ENCODE measurements at places on chromosomes 5 and 9.

- no peak for DNase-seq
Observed at GRCh38 chr5:24598956-24599355, 45.8 kb downstream of the CDH10 start.

- no peak for DNase-seq
Observed at GRCh38 chr5:6469836-6470235, 21.2 kb downstream of the UBE2QL1 start.

DNA sequence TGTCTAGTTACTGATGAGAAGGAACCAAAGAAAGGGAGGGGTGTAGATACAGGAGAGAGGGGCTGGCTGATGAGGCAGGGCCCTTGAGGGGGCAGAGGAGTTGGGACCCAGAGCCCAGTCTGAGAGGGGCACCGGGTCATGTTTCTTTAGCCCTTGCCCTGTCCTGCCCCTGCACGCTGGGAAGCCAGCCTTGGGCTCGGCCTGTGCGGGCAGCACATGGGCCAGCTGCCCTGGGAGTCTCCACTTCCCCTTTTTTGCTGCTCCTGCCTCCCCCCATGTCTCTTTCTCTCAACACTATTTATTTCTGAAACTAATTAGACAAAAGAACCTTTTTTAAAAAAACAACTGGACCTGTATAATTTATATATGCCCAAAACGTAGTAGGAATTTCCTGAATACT lies 20.5 kb downstream of the MVB12B start:
- peak; percentile 67 for DNase-seq

- no peak for DNase-seq
Observed at GRCh38 chr9:130459941-130460669, 15.3 kb downstream of the ASS1 start.

DNA sequence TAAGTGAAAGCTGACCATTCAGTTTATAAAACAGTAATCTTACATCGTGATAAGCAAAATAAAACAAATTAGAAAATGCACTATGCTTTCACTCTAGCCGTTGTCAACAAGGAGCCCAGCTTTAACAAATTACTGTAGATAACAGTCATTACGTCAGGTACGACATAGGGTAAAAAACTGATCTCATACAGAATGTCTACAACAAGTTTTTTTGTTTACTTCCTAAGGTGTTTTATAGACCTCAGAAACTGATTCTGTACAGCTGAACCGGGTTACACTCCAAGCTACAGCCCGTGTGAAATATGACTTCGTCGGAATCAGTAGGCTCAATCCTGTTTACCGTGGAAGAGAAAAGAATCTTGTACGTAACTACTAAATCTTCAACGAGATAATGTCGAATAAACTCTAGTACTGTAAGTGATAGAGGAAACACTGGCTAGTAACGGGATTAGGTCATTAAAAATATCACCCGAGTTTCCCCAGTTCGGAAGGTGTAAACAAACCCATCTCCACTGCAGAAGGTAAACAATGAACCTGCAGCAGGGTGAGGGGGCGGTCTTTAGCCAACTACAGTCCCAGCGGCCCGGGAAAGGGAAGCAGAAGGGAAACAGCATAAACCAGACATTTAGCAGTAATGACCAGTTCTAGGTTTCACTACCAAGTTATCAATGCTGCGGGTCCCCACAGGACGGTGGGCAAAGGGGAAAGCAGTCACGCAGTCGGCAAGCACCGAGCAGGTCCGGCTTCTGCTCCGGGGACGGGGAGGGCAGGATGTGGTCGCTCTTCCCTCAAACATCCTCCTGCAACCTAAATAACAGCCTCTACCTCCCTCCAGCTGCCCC lies 1.1 kb downstream of the RICTOR start:
- DNase-seq, result peak; percentile 71
